IMR-90 (cell line): ENCODE measurements at places on chromosomes 6 and 20.

DNA sequence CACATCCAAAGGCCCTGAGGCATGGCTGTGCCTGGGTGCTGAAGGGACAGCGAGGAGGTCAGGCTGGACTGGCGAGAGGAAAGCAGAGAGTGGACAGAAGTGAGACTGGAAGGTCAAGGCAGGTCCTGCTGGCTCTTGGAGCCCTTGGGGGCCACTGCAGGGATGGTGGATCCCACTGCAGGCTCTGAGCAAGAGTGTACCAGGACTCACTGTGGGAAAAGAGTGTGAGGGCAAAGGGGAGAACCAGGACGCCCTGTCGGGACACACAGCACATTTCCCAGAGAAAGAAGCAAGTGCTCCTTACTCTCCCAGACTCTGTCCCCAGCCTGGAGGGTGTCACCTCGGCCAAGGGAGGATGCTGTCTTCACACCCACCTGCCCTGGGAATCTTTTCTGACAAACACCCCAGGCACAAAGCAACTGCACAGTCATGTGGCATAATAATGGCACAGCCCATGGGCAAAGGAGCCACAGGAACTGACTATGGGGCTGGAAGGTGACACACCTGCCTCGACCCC is 172.3 kb upstream of the CST7 start:
- DNase-seq = no peak

DNA sequence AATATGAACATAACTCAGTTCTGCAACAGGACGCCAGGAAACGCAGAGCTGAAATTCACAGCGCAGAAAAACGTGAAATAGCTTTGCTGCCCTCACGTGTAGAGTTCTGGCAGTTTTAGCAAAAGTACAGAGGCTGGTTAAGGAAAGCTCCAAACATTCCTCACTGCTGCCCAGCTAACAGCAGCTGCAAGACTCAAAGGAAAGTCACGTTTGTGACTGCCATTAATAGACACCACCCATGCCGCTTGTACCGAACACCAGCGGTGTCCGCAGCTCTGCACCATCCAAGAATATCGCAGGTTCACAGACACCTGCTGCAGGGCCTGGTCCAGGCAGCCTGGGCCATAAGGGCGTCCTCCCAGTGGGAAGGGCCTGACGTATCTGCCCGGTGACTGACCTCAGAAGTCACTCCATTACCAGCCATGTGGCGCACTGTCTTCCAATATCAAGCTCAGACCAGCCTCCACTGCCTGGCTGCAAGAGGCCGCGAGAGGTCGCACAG is 61.4 kb downstream of the WDR27 start:
- peak; percentile 17 for DNase-seq

- peak; percentile 79 for DNase-seq
Observed at GRCh38 chr6:75210885-75211739, 5.3 kb upstream of the COL12A1 start.

DNA sequence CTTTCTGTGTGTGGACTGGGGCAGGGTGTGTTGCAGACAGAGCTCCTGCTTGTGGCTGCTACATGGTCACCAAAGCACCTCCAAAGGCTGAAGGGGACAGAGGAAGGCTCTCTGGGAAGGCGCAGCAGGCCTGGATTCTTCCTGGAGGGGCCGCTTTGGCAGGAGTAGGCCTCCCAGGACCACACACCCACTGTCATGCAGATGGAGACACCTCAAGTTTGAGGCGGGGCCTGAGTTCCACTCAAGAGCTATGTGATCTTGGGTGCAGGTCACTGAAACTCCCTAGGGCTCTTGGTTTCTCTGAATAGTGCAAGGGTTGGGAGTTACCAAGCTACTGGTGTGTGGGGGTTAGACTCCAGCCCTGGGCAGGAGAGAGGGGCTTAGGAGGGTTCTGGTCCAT is 27.9 kb downstream of the EFCAB8 start:
- no peak for DNase-seq

DNA sequence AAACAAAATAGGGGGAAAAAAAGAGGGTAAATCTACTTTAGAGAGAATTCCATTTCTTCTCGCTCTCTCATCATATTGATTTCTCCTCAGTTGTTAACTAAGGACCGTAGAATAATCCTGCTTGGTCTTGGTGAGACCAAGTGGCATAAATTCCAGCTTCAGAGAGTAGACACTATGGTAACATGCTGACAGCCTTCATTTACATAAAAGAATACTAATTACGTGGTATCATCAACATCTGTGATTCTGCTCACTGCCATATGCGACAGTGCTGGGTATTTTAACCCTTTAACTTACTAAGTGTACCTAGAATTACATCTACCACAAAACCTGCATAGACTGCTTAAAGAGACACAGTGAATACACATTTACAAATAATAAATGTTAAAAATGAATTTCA is 27.1 kb downstream of the TOMM6 start:
- DNase-seq = no peak

GRCh38 chr6:154457046-154457713 is 53.3 kb downstream of the CNKSR3 start:
- DNase-seq = peak; percentile 50

GRCh38 chr20:29876911-29877285 is 1380.6 kb upstream of the DEFB115 start:
- no peak for DNase-seq

DNA sequence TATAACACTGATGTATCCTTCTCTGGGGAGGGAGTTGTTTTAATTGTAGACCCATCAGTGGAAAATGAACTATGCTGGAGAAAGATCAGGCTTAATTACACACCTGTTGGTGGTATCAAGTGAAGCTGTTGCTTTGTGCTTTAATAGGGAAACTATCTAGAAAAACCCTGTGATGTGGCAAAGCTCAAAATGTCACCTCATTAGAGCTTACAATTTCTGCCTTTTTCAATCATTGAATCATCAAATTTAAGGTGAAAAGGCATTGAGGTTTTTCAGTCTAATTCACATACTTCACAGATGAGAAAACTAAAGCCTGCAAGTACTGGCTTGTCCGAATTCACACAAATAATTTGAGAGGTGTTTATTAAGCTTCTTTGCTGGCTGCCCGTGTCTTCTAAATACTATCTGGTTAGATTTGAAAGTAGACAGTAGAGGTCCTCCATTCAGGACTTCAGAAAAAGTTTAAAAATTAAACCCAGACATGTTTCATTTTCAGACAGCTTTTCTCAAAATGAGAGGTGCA is 143.3 kb upstream of the MAP3K7 start:
- DNase-seq = no peak

GRCh38 chr6:36492092-36492491 is 49.3 kb downstream of the KCTD20 start:
- DNase-seq = no peak

DNA sequence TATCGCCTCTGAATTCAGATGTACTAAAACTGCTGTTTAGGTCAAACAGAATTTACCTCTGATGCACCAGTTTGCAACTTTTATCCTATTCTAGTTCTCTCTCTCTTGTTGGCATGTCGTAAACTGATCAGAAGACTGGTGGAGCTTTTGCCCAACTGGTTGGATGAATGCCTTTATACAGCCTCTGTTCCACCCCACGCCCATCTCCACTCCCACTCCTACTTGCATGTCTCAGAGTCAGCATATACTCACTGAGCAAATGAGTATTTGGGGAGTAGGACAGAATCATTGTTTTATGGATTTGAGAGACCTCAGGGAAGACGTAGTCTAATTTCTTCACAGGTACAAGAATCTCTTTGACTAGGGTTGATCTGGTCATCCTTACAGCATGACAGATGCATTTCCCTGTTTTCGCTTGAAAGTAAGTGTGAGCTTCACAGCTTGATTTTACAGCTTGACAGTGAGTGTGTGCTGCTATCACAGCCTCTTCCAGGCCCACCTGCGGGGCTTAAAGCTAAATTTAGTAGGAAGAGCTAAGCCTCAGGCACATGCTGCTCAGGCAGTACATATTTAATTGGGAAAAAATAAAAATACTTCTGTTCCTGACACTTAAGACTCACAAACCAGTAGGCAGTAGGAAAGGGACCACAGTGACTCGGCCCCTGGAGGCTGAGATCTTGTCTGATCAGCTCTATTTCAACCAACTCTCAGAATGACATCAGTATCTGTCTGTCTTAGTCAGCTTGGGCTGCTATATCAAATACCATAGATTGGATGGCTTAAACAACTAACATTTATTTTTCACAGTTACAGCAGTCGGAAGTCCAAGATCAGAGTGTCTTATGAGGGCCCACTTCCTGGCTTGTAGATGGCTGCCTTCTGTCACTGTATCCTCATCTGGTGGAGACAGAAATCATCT is 30.4 kb downstream of the TRMT6 start:
- no peak for DNase-seq

DNA sequence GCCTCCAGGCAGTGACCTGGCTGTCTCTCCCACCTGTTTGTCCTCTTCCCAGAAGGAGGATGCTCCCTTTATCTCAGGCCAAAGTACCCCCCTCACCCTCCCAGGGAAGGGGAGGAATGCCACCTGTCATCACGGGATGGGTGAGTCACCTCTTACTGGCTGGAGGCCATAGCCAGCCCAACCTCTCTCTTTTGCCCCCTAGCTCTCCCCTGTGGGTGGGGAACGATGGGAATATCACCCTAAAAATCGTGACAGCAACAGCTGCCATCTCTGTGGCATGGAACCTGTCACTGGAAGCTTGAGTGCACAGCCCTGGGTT is 137.5 kb upstream of the PTPN1 start:
- peak; percentile 22 for DNase-seq

DNA sequence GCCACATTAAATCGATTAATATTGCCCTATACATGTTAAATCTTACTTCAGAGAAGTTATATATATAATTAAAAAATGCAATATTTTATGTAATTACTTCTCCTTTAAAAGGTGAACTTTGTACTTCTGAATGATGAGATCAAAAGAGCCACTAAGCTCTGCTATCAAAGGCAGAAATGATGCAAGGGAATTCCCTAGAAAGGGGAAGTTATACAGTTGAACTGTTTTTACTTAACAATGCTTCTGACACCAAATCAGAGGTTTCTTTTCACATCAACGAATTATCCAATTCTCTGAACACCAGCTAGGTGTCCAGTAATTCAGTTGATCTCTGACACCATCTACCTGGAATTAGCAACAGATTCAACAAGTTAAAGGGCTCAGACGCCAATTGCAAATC is 319.9 kb upstream of the TSHZ2 start:
- DNase-seq = no peak

GRCh38 chr6:111921103-111921502 is 47.9 kb upstream of the FYN start:
- no peak for DNase-seq

GRCh38 chr20:57692393-57692792 is 17.4 kb downstream of the PMEPA1 start:
- DNase-seq = no peak

DNA sequence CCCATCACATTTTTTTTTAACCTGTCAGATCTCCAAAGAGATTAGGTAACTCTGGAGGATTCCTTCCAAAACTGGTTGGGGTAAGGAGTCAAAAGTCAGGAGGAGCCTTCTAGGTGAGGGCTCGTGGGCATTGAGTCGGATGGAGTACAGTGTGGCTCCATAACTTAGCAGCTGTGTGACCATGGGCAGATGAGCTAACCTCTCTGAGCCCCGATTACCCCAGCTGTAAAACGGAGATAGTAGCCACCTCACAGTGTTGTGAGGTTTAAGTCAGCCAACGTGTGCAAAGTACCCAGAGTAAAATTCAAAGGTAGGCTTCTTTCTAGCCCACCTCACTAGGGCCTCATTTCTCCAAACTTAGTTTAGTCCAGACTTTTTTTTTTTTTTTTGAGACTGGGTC is 151.5 kb downstream of the CD24 start:
- no peak for DNase-seq

GRCh38 chr6:14929291-14929690 is 316.6 kb upstream of the JARID2 start:
- DNase-seq = no peak

GRCh38 chr6:23735151-23735550 is 390.9 kb upstream of the NRSN1 start:
- no peak for DNase-seq

- peak; percentile 73 for DNase-seq
Observed at GRCh38 chr20:45358282-45359068, 4.5 kb upstream of the SYS1 start.

GRCh38 chr6:134173366-134173725 is 120.9 kb upstream of the SLC2A12 start:
- DNase-seq = peak; percentile 12

DNA sequence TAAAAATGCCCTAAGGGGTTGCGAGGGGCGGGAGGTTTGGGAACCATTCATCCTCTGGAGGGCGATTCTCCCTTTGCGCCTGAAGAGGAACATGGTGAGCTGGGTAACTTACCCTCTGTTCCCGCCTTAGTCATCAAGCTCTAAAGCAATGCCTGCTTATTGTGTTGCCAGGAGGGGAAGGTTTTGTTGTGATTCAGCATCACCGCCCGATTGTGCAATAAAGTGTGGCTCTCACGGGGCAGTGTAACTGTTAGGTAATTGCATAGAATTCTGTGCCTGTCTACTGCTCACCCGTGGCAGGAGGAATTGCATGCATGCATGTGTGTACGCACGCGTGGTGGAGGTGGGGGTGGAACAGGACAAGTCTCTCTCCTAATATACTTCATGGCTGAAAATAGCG is 95.5 kb upstream of the AGPAT4 start:
- DNase-seq = peak; percentile 81

GRCh38 chr20:63498960-63499337 is at the start of gene EEF1A2:
Gene EEF1A2, minus strand, starts transcription at chr20:63499083. Its CDS starts 1,320 bp downstream, at chr20:63497763.
- no peak for DNase-seq

DNA sequence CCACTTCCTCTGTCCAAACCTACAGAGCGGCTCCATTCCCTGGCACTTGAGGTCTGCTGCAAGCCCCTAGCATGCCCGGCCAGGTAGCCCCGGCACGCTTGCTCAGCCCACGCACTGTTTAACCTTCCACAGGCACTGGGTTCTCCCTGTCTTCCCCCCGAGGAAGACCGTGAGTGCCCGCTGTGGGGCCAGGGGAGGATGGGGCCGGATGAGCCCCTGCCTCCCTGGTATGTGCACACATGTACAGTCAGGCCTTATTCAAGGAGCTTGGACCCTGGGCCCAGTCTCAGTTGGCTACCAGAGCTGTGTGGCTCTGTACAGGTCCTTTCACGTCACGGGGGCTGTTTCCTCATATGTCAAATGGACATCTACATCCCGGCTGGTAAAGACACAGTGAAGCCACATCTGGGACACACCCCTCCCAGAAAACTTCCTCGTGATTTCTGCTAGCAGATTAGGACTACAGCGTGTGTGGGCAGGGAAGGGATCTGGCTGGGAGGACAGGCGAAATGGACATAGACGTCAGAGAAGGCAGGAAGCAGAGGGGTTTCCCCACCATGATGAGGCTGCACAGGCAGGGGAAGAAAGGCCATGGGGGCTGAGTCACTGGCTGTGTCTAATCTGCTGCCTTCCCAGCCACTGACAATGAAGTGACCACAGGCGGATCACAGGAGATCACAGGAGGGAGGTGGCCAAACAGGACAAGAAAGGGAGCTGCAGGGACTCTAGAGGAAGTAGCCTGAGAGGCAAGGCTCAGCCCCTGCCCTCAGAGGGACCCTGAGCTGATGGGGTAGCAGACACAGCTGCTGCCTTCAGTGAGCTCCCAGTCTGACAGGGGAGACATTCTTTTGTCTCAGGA is 62.9 kb downstream of the MRPL14 start:
- DNase-seq = peak; percentile 100

- DNase-seq = peak; percentile 67
Observed at GRCh38 chr6:163414117-163414945, at the start of gene QKI. Gene QKI, plus strand, starts transcription at chr6:163414718. Its CDS starts 476 bp downstream, at chr6:163415194.

DNA sequence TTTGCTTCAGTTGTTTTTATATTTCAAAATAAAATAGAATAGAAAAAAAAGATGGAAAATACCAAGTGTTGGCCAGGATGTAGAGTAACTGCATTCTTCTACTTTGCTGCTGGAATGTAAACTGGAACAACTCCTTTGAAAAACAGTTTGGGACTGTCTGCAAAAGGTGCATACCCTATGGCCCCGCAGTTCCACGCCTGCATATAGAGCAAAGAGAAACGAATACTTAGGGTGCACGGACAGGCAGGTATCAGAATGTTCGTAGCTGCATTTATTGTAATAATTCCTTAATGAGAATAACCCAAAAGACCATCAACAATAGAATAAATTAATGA is 603 bp upstream of the RAB23 start:
- no peak for DNase-seq
